Left kidney (tissue), 8 donors: ENCODE measurements at places on chromosomes 16 and 17.

DNA sequence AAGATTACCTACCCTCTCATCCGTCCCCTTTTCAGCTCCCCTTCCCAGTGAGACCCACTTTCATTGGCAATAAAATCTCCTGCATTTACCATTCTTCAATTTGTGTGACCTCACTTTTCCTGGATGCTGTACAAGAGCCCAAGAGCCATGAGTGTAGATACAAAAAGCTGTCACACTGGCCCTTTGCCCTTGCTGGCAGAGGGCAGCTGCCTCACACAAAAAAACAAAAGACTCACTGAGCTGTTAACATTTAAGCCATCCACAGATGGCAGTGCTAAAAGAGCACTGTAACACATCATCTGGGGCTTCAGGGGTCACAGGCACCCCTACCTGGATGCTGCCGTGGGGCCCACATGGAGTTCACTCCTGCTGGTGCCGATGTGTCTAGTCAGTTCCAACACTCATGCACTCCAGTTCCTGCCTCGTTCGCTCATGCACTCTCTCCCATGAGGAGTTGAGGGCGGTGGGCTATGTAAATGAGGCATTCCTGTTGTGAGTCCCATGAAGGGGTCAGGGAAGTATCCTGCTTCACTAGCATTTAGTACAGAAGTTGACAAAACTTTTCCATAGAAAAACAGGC, 123.1 kb downstream of the CA10 start:
- no peak for DNase-seq

DNA sequence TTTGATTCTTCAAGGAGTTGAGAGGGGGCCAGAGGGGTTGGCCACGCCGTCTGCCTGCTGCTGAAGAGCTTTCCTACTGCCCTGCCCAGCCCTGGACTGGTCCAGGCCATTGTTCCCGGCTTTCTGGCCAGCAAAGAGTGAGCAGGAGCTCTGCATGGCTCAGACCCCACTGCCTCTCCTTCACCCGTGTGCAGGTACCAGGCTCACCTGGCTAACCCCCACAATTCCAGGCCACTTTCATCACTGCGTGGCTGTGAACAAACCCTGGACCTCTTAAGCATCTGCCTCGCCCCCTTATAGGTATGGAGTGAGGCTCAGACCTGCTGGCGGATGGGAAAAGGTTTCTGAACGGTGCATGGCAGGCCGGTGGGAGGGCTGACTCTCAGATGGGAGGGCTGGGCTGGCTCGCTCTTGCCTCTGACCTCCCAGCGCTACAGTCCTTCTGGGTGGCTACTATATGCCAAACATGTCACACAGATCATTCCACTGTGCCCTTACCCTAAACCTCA, 8.9 kb downstream of the ZNF319 start:
- no peak for DNase-seq

DNA sequence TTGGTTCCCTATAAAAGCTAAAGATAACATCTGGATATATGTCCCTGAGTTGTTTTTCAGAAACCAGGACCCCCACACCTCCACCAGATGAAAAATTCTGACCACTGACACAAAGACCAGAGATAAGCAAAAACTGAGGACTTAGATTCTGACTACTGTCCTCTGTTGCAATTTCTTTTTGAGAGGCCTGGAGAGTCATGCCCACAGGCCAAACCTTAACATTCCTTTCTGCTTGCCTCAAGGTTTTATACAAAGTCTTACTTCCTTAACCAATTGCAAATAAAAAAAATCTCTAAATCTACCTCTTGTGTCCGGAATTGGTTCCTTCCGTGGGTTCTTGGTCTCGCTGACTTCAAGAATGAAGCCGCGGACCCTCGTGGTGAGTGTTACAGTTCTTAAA, 228.5 kb downstream of the ABCC12 start:
- no peak for DNase-seq

- no peak for DNase-seq
These were observed 26.4 kb upstream of the TEKT1 start for GRCh38 chr17:6857904-6858303.

DNA sequence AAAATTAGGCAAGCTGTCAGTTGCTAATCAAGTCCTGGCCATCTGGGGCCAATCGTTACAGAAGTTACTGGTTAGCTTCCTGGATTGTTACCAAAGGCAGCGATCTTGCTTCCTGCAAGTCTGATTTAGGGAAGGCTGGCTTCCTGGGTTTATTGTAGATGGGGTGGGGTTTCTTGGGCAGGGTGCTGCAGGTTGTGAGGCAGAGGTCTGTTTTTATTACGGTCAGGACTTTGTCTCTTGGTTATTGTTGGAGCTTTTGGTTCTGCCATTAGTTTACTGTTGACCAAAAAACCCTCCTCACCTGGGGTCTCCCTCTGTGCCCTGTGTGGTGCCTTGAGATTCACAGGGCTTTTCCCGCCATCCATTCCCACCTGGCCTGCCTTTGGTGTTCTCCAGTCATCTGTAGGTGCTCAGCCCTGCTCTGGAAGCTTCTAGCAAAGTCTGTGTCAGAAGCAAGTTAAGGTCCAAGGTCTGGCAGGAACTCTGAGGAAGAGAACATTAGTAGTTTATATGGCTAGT, 36.9 kb downstream of the SLC47A1 start:
- DNase-seq = no peak

GRCh38 chr17:32311028-32311536, 30.9 kb downstream of the C17orf75 start:
- DNase-seq = no peak
